ENCODE measurements at places on chromosomes 3 and 15.

DNA sequence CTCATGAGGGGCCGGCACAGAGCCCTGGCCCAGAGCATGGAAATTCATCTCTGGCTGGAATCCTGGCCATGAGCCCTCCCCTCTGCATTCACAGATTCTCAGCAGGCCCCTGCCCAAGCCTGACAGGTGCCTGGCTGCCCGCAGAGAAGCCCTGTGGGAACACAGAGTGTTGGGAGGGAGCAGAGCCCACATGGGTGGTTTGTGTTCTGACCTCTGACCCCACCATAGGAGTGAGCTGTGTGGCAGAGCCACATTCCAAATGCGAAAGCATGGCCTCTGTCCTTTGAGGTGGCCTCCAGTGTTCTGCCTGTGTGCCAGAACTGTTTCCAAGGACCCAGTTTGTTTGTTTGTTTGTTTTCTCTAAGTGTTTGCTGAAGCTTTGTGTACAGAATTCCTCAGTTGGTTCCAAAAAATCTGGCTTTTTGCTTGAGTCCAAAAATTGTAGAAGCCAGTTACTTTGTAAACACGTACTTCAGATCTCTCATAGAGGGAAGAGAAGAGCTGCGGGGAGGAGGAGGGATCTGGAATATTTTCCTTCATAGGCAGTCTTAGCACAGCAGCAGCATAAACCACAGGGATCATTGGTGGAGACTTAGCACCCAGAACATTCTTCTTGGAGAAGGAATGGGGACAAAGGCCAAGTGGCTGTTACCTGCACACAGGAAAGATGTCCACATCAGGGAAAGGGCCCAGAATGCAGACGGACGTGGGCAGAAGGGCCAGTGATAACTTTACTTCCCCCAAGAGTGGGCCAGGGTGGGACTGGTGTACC, 36.0 kb downstream of the GRAMD2A start:
- no peak for DNase-seq

- no peak for DNase-seq
Observed at GRCh38 chr3:70065696-70066253, 66.2 kb downstream of the SAMMSON start.

DNA sequence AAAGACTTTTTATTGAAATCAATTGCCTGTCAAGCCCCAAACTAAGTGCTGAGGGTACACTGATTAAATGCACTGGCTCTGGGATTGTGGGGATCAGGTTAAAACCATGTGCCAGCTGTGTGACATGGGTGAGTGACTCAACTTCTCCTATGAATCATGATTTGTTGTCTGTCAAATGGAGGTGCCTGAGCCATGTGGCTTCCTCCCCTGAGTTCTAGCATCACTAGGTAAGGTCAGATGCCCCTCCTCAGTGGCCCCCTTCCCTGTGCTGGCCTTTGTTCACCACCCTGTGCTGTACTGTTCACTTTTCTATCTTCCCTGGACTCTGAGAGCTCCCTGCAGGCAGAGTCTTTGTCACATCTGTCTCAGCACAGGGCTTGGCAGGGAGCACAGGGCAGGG, 43.6 kb upstream of the ATP2B2 start:
- no peak for DNase-seq

GRCh38 chr3:124791142-124791541, 60.9 kb downstream of the UMPS start:
- DNase-seq: peak; percentile 96
